Mammary epithelial cell (primary cell): ENCODE measurements at places on chromosomes 1 and 21.

- no peak for DNase-seq
Observed at GRCh38 chr1:74933500-74933899, 200.5 kb downstream of the TYW3 start.

DNA sequence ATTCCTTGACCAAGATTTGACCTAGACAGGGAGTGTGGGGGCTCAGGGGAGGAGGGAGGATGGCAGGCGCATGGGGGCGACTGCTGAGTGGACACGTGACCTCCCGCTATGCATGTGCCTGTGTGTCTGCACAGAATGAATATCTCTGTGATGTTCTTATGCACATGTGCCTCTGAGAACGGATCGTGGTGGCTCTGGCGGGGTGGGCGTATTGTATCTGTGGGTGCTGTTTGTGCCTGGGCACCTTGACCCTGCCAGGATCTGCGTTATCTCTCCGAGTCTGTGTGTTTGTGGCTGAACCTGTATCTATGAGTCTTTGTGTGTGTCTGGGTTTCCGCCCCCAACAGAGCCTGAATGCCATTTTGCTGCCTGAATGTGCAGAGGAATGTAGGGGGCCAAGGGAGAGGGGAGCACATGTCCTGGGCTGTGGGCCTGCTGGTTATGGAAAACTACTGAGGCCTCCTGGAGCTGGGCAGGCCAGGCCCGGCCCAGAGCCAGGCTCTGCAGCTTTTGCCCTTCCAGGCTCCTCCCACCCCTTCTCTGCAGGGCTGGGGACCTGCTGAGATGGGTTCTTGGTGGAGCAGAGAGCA lies 102.5 kb downstream of the EBNA1BP2 start:
- DNase-seq = no peak

DNA sequence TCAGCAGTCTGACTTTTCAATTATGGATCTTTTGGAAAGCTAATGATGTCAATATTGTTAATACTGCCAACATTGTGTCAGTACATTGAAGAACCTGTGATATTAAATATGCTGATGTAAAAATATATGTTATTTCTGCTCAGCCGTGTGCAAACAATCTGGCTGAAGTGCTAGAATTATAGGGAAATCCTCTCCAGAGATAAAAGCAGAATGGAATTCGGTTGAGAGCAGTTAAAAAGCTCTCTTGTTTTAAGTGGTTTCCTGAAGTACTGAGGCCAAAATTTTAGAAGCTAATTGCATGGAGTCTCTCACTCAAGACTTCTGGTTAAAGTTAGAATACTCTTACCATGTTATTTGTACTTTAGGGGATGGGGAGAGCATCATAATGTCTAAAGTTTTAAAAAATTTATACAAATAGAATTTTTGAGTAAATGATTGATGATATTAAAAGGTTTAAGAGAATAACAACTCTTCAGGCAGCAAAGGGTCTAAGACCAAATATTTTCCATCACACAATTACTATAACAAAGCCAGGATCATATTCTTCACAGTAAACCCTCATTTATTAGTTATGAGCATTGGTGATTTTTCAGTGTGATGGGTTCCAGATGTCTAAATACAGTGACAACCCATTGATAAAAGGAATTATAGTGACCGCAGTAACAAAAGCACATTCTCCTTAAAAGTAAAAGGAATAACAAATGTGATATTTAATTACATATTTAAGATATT lies 834.2 kb upstream of the CXADR start:
- DNase-seq = no peak

DNA sequence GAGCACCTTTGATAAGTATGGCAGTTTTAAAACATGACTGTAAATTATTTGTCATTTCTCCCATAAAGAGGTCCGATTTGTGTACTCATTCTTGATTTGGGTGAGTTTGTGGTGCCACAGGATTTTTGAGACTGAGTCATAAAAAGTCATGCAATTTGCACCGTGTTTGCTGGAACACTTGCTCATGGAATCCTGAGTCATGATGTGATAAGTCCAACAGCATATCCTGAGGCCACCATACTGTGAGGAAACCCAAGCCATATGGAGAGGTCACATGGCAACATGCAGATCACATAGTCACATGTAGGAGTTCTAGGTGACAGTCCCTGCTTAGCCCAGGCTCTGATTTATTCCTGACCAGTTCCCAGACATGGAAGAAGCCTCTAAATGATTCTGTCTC lies 40.8 kb upstream of the PRRX1 start:
- DNase-seq = peak; percentile 92

DNA sequence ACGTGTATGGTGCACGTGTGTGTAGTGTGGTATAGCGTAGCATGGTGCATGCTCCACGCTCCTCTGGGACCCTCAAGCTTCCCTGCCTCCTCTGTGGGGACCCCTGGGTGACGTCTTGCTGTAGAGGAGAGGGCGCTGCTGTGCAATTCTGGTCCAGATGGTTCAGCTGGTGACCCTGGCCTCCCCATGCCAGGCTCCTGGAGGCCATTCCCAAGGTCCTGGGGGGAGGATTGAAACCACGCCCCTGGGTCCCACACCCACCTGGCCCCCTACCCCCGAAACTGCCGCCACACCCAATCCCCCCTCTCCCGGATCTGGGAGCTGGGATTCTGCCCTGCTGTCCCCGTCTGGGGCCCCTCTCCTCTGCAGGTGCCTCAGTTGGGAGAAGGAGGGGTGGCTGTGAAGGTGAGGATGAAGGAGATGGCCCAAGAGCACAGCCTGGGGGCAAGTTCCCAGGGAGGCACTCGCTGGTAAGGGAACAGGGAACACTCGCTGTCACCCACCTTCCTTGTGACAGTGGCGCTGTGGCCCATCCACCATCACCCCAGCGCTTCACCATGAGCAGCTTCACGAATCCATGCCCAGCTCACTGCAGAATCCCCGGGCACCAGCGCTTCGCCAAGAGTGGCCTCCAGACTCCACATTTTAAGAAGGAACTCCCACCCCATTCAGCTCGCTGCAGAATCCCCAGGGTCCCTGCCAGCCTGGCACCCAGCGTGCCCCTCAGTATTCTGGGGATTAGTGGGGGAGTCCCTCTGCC lies 38.0 kb downstream of the WDR4 start:
- no peak for DNase-seq

- no peak for DNase-seq
Observed at GRCh38 chr1:31822766-31823165, 6.9 kb upstream of the SPOCD1 start.

- DNase-seq = peak; percentile 20
Observed at GRCh38 chr1:221880182-221880581, 138.3 kb upstream of the DUSP10 start.

DNA sequence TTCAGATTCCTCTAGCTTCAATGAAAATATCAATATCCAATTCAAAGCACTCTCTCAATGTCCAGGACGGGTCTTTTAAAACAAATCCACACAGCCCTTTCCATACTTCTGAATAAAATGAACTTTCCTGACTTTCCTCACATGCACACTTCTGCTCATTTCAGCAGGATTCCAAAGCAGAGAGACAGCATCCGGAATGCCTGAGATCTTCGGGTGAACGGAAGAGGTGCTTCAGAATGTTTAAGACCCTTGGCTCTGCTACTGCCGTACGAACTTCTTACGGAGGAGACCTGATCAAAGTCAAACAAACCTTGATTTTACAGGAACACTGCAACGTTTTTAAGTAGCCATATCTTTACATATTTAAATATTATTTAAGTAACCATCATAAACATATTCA lies 245.7 kb downstream of the PTBP2 start:
- no peak for DNase-seq

GRCh38 chr1:21898326-21899200 lies 38.5 kb downstream of the HSPG2 start:
- no peak for DNase-seq
